Fibroblast of the aortic adventitia (primary cell): ENCODE measurements at places on chromosomes 2 and 18.

DNA sequence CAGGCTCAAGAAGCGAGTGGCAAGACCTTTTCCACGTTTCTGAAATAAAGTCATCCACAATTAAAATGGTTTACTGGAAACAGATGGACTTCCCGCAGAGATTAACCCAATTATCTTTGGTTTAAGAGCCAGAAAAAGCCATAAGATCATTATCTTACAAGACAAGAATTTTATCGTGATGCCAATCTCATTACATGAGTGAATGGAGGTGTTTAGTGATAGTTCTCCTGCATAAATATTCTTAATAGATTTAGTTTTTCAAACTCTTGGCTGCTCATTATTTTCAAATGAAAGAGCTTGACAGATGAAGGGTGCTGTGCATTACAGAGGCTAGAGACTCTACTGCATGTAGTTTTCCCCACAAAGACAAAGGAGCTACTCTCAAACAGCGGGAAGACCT is 1028.4 kb upstream of the PIK3C3 start:
- no peak for DNase-seq

GRCh38 chr2:18380321-18380720 is 180.1 kb downstream of the RDH14 start:
- peak; percentile 29 for DNase-seq

GRCh38 chr2:101341901-101342624 is 33.6 kb upstream of the RNF149 start:
- DNase-seq, result peak; percentile 82

DNA sequence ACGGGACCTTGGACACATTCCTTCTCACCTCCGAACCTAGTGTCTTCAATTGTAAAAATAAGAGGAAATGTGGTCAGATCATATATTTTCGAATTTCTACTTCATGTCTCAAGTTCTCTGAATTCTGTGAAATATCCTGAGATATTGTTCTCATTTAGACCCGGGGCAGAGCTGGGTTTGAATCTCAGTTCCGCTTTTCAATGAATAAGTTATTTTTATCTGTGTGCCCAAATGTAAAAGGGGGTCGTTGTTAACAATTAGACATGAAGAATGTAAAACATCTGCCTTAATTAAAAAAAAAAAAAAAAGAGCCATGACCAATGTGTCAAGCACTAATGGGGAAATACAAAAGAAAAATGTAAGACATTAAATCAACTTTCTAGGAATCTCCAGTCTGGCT is 48.9 kb upstream of the BCL11A start:
- no peak for DNase-seq

GRCh38 chr2:179307616-179308371 is 43.2 kb upstream of the SESTD1 start:
- no peak for DNase-seq

- DNase-seq, result no peak
Measured at GRCh38 chr2:161964160-161964559, 109.9 kb downstream of the DPP4 start.

DNA sequence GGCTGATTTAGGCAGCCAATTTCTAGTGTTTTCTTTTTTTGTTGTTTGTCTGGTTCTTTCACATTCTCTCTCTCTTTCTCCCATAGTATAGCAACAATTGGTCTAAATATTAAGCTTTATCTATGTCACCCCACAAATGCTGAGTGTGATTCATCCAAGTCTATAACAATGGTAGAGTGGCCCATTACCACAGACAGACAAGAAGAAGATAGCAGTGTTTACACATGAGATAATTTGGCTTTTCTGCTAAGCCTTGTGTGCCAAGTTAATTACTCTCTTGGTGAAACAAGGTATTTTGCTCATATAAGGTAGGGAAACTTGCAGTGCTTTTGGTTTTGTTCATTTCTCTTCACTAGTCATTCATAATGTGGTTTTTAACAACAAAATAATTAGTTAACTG is 166.5 kb downstream of the SLC8A1 start:
- DNase-seq, result peak; percentile 55

DNA sequence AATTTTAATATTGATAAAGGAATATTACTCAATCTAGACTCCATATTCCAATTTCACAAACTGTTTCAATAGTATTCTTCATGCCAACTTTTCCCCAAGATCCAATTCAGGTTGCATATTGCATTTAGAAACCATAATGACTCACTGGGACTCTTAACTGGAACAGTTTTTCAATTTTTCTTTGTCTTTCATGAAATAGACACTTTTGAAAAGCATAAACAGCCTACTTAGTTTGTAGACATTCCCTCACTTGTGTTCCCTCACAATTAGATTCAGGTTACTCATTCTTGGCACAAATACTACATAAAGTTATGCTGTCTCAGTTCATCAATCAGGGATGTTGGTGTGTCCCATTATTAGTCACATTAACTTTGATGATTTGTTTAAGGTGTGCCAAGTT is 1768.4 kb upstream of the PIK3C3 start:
- no peak for DNase-seq

DNA sequence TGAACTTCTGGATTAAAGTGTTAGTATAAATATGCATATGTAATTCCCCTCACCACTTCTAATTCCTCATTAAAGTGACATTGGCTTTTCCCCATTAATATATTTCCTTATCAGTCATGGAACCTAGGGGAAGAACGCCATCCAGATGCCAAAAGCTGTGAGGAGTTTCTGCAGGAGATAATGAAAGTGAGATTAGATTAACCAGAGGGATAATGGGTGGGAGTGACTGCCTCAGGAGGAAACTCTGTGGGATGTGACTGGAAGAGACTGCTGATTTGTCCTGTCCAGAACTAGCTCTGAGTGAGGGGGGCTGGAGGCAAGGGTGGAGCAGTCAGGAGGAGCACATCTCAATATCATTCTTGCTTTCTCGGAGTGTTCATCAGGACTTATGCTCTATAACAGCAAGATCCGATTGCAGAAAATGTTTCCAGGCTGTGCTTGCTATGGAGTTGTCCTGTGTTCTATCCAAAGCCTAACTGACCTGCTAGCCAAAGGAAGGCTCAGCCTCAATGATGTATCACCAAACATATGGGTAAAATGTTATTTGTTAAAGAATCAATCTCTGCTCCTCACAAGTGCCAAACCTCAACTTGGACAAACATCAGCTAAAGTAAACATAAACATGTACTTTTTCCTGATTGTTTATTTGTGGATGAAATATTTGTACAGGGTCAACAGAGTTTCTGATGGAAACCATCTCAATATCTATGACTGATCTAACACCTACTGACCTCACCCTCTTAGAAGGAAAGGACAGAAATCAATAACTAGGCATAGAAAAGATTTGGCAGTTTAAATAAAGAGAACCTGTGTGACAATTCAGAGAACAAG is 118.5 kb downstream of the ASXL3 start:
- no peak for DNase-seq

- DNase-seq, result peak; percentile 82
Measured at GRCh38 chr2:159326569-159327255, 40.2 kb upstream of the WDSUB1 start.

- DNase-seq, result peak; percentile 17
Measured at GRCh38 chr2:95208106-95208505, 785 bp downstream of the ZNF892 start.
